ENCODE measurements at places on chromosomes 16 and 17.

DNA sequence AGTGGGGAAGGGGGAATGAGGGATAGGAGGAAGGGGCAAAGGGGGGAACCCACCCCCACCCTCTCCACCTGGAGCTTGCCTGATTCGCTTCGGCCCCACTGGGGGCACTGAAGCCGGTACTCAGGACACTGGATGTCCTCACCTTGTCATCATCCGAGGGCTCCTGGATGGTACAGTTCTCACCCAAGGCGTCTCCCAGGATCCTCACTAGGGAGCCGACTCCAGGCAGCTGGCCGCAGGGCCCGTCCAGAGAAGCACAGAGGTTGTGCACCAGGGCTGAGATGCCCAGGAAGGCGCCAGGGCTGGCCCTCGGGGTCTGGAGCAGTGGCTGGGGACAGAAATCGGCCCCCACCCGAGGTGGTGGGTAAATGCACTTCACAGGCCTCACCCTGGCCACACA, 92.3 kb downstream of the LITAF start:
- no peak for DNase-seq

DNA sequence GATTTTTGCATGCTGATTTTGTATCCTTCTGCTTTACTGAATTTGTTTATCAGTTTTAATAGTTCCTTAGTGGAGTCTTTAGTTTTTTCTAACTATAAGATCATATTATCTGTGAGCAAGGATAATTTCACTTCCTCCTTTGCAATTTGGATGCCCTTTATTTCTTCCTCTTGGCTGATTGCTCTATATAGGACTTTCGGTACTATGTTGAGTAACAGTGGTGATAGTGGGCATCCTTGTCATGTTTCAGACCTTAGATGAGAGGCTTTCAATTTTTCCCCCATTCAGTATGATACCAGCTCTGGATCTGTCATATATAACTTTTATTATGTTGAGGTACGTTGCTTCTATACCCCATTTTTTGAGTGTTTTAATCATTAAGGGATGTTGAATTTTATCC, 224.5 kb upstream of the CNTNAP4 start:
- DNase-seq, result no peak

- DNase-seq, result no peak
These were observed 35.2 kb downstream of the PLXDC1 start for GRCh38 chr17:39116224-39116623.

DNA sequence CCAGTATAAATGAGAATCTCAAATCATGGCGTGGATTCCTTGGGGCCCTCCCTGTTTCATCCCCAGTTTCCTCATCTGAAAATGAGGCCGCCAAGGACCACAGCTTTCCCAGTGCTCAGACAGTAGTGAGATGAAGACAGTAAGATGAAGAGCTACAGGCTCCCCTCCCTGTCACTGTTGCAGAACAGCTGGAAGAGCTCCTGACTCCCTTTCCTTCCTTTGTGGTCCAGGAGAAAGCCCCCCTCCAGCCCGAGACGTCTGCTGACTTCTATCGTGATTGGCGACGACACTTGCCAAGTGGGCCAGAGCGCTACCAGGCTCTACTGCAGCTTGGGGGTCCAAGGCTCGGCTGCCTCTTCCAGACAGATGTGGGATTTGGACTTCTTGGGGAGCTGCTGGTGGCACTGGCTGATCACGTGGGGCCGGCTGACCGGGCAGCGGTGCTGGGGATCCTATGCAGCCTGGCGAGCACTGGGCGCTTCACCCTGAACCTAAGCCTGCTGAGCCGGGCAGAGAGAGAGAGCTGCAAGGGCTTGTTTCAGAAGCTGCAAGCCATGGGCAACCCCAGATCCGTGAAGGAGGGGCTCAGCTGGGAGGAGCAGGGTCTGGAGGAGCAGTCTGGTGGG, 3.0 kb upstream of the EFTUD2 start:
- no peak for DNase-seq

GRCh38 chr16:4370570-4371356, 885 bp upstream of the VASN start:
- DNase-seq, result peak; percentile 59

GRCh38 chr16:72549878-72550277, 377.9 kb upstream of the PMFBP1 start:
- DNase-seq, result no peak

DNA sequence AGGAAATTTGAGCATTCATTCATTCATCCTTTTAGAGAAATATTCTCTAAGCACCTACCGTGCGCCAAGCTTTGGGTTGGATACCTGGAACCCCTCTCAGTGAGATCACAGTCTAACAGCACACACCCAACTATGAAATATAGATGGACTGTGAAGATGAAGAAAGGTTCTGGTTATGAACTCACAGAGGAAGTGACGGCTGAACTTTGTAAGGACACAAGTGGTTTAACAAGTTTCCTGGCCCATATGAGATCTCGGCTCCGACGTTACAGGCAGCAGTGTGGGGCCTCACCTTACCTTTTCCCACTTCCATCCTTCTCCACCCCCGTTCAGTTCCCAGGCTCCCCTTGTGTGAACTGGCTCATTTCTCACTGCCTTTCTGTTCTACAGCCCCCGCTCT, 406.2 kb downstream of the MAF start:
- no peak for DNase-seq

GRCh38 chr16:30619638-30620037, 9.4 kb upstream of the ZNF689 start:
- DNase-seq, result no peak

DNA sequence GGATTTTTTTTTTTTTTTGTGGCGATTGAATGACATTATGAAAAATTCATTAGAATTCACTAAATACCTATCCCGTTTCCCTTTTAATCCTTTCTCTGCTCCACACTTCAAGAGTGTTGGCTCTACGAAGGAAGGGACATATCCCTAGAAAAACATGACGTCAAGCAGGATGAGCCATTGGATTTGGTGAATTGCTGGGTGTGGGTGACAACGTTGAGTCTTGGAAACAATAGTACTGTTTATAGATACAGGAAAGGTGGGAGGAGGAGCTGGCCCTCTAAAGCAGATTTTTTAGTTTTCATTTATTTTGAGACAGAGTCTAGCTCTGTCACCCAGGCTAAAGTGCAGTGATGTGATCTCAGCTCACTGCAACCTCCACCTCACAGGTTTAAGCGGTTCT, 167.6 kb upstream of the FAM20A start:
- no peak for DNase-seq

GRCh38 chr17:2138761-2139160, 83.9 kb downstream of the HIC1 start:
- no peak for DNase-seq

- no peak for DNase-seq
These were observed 3.7 kb upstream of the ABCA9 start for GRCh38 chr17:69064476-69064875.

DNA sequence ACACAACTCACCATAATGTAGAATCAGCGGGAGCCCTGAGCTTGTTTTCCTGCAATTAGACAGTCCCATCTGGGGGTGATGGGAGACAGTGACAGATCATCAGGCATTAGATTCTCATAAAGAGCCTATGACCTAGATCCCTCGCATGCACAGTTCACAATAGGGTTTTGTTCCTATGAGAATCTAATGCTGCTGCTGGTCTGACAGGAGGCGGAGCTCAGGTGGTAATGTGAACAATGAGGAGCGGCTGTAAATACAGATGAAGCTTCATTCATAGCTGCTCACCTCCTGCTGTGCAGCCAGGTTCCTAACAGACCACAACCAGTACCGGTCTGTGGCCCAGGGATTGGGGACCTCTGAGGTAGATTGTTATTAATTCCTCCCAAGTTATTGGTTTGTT, 2.9 kb upstream of the DOK4 start:
- no peak for DNase-seq

DNA sequence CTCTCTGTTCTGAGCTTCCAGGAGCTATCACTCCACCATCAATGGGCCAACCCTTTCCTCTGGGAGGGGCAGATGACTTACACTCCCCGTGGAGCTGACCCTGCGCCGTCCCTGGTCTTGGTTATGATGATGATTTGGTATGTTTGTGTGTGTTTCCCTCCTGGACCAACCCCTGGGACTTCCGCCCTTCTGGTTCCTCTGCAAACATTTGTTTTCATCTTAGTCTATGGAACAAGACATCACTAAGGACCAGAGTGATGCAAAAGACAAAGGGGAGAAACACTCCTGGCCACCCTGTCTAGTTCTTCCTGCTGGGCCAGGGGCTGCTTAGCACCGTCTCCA, 13.7 kb downstream of the CBX4 start:
- DNase-seq, result no peak

DNA sequence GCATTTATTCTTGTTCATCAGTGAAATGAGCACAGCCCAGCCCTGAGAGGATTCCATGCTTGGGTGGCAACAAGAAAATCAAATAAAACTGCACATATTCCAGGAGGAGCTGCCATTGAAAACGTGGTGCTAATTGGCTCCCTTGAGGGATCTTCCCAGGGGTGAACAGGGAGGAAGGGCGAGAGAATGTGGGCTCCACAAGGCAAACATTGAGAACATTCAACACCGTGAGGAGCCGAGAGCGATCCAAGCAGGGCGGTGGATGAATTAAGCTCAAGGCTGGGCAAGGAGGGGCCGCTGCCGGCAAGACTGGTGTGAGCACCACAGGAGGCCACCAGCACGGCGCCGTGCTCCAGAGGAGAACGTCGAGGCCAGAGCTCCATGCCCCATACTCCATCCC, 166.9 kb downstream of the C16orf95 start:
- no peak for DNase-seq

DNA sequence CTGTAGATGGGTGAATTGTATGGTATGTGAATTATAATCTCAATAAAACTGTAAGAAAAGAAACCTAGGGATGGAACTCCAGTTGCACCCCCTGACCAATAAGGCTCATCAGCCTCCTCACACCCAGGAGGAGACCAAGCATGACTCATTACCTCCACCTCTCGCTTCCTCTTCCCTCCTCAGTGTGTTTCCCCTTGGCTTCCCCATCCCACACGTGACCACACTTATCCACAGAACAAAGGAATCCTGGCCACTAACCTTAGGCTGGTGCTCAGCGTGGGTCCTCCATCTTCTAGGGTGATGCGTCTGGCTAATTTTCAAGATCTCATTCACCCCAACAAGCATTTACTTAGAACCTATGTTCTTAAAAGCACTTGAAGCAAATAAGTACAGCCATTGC, 36.2 kb upstream of the MAP3K14 start:
- DNase-seq, result no peak

DNA sequence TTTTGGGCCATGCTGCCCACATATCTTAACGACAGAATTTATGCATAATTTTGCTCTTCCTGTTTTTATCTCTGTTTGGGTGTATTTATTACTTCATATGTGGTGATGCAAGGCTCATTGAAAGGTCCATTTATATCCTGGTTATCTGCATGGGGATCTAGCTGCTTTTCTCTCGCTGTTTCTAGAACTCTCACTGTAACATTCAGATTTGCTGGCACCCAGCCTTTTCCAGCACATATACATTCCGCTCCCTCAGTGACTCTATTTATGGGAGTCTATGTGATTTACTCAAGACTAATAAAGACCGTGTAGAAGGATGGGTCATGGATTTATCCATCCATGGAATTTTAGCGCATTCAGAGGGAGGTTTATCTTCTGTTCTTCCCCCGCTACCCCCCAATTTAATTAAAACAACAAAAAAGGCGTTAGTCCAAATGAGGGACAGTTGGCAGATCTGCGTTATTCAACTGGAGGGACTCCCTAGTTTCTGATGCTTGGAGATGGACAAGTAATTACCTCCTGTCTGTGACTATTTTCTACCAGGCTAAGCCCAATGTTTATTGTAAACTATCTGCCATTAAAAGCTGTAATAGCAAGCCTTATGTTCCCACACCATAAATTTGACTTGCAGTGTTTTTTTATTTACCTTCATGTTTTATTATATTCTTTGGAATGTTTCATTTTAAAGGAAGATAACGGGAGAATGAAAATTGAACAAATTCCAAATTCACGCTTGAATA, 19.8 kb upstream of the MARCHF10 start:
- no peak for DNase-seq

DNA sequence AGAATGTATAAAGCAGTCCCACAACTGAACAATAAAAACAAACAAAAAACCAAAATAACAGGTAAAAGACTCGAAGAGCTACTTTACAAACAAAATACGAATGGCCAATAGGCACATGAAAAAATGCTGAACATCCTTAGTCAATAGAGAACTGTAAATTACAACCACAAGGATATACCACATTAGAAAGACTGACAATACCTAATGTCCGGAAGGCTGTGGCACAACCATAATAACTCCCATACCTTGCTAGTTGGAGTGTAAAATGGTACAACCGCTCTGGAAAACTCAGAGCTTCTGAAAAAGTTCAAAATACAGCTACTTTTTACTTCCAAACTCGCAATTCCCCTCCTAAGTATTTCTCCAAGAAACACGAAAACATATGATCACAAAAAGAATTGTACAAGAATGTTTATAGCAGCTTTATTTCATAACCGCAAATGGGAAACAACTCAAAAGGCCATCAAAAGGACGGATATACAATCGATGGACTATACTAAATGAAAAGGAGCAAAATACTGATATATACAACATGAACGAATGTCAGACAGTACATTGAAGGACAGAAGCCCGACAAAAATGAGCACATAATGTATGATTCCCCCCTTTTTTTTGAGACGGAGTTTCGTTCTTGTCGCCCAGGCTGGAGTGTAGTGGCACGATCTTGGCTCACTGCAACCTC, 2.3 kb downstream of the TP53 start:
- DNase-seq, result no peak

DNA sequence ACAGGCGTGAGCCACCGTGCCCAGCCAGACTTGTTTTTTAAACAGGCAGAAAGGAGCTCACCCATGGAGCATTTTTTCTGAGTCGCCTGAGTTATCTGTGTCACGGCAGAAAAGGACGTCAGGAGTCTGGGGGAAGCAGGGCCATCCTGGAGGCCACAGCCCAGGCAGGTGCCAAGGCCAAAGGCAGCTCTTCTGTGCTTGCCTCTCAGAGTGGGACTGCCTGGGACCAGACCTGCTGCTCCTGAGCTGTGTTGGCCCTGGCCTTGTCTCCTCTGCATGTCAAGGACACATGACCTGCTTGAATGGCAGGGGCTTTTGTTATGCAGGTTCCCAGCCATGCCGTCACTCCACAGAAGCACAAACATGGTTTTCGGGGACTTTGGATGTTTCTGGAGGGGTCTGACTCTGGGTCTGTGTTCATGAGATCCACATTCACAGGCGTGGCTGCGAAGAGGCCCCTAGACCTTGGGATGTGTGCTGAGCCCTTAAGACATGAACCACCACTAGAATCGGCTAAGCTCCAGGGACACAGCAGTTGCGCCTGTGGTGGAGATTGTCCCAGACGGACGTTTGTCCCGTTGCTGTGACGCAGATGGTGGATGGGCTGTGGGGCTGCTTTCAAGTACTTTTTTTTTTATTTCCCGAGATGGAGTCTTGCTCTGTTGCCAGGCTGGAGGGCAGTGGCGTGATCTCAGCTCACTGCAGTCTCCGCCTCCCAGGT, 33.8 kb downstream of the FOXK2 start:
- no peak for DNase-seq

- DNase-seq, result peak; percentile 51
These were observed 20.1 kb downstream of the SLC39A11 start for GRCh38 chr17:73072219-73072962.

- DNase-seq, result no peak
These were observed 104.4 kb upstream of the AMZ2 start for GRCh38 chr17:68143425-68143824.

- no peak for DNase-seq
These were observed 135.4 kb downstream of the HS3ST3B1 start for GRCh38 chr17:14436266-14436665.

DNA sequence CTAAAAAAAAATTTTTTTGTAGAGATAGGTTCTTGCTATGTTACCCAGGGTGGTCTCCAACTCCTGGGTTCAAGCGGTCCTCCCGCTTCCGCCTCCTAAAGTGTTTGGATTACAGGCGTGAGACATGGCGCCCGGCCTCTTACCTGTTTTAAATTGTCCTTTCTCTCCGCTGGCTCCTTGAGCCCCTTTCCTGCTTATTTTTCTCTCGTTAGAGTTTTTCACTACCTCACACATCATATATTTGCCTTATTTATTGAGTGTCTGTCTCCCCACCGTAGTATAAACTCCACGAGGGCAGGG, 760 bp upstream of the SEC14L5 start:
- DNase-seq, result no peak

Measured in astrocyte of the cerebellum (primary cell).